Adrenal gland (tissue), 19 donors: ENCODE measurements at places on chromosomes 16 and 17. TPM values are rescaled to one million over a fixed set of nuclear protein-coding genes. Genes with fewer than 3 reads are reported as not detected.

GRCh38 chr16:58937661-58938060, 203.5 kb upstream of the GOT2 start:
- H3K36me3 ChIP-seq, result no peaks in the 10 kb centered on the region
- DNase-seq, result no peak
- no peak overlapping the region for H3K4me3 ChIP-seq
- H3K27ac ChIP-seq, result no peak overlapping the region

DNA sequence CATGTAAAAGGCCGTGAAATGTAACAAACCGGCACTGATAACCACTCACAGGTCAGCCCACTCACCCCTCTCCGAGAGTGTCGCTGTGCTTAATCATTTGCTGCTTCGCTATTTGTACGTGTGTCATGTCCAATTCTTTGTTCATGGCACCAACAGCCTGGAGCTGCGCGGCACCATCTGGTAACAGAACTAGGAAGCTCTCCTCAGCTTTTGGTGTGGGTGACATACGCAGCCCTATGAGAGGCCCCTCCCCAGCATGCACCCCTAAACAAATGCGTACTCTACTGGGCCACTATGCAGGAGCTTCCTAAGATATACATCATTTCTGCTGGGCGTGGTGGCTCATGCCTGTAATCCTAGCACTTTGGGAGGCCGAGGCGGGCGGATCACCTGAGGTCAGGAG, 2.3 kb upstream of the PECAM1 start:
- H3K4me3 ChIP-seq, result no peak overlapping the region
- H3K4me1 ChIP-seq, result no peaks in the 10 kb centered on the region
- no peak overlapping the region for H3K27ac ChIP-seq
- no peak for DNase-seq
- H3K27me3 ChIP-seq, result no peaks in the 10 kb centered on the region

DNA sequence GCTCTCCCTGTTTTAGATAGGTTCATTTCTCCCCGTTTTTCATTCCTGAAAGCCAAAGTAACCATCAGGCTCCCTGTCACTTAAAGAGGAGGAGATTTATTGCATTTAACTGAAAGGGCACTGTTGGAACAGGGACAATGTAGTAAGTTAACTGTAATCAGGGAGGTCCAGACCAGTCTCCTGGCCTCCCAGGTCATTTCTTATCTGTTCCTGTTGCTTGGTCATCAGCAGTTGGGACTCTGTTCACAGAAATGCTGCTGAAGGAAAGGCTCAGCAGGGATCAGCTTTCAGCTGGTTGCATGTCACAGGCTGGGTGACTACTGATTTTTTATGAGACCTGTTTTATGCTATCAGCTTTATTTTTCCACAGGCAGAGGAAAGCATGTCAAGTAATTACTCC, 622.6 kb upstream of the GOT2 start:
- DNase-seq, result no peak
- H3K36me3 ChIP-seq, result no peaks in the 10 kb centered on the region
- no peak overlapping the region for H3K27ac ChIP-seq
- H3K4me3 ChIP-seq, result no peak overlapping the region
- H3K4me1 ChIP-seq, result no peaks in the 10 kb centered on the region
- H3K27me3 ChIP-seq, result no peaks in the 10 kb centered on the region

GRCh38 chr16:76389126-76389525, 111.9 kb downstream of the CNTNAP4 start:
- H3K4me3 ChIP-seq, result no peak overlapping the region
- DNase-seq, result no peak
- no peaks in the 10 kb centered on the region for H3K4me1 ChIP-seq
- no peaks in the 10 kb centered on the region for H3K36me3 ChIP-seq

DNA sequence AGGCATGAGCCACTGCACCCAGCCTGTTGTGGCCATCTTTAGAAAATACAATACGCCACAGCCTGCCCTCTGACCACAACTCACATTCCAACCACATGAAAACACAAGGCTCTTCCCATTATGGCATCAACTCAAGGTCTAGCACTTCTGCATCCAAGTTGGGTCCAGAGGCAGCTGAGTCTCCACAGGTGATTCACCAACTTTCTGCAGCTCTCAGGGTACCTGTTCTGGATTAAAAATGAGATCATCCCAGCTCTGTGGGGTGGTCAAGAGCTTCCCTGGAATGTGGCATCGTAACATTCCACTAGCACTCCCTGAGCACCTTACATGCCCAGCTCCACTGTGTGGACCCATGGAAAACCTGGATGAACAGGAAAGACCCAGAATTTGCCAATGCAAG, 9.9 kb upstream of the GUCY2D start:
- no peak overlapping the region for H3K27ac ChIP-seq
- H3K4me3 ChIP-seq, result no peak overlapping the region
- no peaks in the 10 kb centered on the region for H3K36me3 ChIP-seq
- peaks cover 14% of the 10 kb centered on the region for H3K27me3 ChIP-seq
- DNase-seq, result no peak
- H3K4me1 ChIP-seq, result peaks cover 6% of the 10 kb centered on the region

DNA sequence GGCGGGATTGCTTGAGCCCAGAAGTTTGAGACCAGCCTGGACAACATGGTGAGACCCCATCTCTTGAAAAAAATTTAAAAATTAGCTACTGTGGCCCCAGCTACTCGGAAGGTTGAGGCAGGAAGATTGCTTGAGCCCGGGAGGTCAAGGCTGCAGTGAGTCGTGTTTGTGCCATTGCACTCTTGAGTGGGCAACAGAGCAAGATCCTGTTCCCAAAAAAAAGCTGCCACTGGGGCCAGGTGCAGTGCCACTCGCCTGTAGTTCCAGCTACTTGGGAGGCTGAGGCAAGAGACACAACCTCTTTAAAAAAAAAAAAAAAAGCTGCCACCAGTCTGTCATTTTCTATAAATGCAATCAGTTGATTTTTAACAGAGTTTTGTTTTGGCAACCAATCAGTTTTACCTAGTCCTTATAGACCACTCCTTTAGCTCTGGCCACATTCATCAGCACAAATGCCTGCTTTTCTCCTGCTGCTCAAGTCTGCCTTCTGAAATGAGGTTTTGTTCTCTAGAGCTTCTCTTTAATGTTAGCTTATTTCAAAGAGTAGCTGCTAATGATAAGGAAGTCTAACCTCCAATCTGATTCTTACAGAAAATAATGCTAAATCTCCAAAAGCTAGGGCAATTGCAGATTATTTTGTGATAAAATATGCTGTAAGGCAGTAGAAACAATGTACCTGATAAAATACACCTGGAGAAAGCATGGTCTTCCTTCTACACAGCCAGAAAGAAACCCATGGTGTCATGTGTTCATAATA, 64.8 kb downstream of the TUBD1 start:
- peak overlapping the region; percentile 59 for H3K27ac ChIP-seq
- peaks cover 3% of the 10 kb centered on the region for H3K36me3 ChIP-seq
- DNase-seq, result no peak
- no peak overlapping the region for H3K4me3 ChIP-seq
- H3K4me1 ChIP-seq, result peaks cover 62% of the 10 kb centered on the region

The MED31 gene
- 8.5 TPM for total RNA-seq

The GNG13 gene
- not detected for total RNA-seq

The CTRB1 gene
- total RNA-seq, result not detected
